ENCODE measurements at places on chromosomes 2 and 18.

GRCh38 chr2:226184540-226184939 is 615.1 kb downstream of the IRS1 start:
- no peak for DNase-seq

- DNase-seq: peak; percentile 23
These were observed at the start of gene PAX3 for GRCh38 chr2:222298311-222299150. PAX3 (minus strand) TSS chr2:222298998; CDS start chr2:222298615, 383 bp downstream.

DNA sequence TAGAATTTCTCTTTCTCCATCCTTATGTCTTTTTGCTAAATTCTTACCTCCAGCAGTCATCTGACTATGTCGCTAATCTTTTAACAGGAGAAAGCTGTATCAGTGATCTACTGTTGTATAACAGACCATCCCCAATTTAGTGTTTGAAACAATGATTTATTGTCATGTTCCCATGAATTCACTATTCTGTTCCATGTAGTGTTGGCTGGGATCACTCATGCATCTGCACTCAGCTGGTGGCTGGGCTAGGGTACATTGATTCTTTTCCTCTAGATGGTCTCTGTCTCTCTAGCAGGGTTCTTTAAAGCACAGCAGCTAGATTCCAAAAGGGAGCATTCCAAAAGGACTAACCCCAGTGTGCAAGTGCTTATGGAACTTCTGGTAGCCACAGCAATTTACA is 184.2 kb upstream of the FANCL start:
- DNase-seq: no peak

DNA sequence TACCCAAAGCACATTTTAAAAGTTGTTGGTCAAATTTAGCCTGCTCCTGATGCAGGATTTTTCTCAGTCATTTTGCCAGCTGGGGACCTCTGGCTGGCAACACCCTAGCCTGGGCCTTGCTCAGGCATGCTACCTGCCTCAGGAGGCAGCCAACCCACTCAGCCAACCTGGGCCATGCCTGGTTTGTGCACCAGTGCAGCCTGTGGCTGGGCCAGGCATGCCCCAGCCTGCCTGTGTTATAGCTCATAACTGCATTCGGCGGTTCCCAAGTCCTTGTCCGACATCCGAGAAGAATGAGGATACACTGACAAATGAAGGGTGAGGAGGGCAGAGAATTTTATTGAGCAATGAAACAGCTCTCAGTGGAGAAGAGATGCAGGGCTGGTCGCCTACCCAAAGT is 608.0 kb downstream of the SUCLG1 start:
- DNase-seq: no peak

GRCh38 chr18:3758531-3758930 is 308.6 kb downstream of the TGIF1 start:
- DNase-seq: no peak

GRCh38 chr2:58054264-58054663 is 7.7 kb downstream of the VRK2 start:
- DNase-seq: no peak

- no peak for DNase-seq
These were observed 27.4 kb upstream of the TAF1B start for GRCh38 chr2:9815844-9816279.

DNA sequence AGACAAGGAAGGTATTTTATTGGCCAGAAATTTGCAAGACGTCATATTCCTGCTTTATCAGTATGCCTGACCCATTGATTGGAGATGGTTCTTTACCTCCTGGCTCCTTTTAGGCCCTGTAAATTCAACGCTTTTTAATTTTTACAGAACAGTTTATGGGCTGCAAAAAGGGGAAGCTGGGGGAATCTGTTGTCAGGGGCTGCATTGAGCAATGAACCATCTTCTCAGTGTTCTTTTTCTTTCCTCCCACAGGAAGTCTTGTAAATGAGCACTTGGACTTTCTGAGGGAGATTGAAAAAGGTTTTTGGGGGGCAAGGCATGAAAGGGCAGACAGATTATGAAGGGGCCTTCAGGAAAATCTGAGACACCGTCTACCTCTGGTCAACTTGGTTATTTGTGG is 503.6 kb upstream of the TNP1 start:
- DNase-seq: no peak

DNA sequence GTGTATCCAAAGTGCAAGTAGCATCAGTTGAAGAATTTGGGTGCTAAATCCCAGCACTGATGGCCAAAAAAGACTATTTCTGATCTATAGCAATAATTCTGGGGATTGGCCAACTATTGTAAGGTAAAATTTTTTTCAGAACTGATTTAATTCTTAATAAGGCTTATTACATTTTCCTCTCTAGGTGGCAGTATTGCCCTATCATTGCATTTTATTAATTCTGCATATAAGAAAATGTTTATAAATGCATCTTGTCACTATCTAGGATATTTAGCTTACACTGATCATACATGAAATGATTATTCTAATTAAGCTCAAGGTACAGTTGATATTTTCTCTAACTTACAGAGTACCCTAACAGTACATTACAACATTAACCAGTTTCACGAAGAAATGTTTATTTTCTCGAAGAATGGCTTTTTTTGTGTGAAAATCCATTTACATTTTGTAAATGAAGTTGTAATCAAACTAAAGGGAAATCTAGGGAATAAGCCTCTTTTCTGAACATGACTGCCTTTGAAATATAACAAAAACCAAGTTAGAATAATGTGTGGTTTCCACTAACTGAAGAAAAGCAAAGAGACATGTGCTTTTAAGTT is 11.0 kb downstream of the TTN start:
- peak; percentile 45 for DNase-seq

GRCh38 chr2:180405520-180405919 is 398.4 kb upstream of the CWC22 start:
- DNase-seq: no peak

DNA sequence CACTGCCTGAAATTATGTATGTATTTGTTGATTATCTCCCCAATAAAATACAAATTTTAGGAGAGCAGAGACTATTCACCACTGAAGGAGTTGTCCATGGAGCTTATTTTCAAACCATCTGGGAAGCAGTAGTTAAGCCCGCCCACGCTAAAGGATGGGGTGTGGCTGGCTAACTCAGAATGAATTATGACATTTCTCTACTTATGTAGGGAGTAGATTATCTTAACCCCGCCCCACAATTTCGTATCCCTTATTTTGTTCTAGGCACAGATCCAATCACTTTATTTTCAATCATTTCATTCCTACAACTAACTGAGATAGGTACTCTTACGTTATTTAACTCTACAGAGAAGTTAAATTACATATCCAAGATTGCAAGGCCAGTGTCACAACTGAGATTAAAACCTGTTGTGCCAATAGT is 1.4 kb upstream of the LAPTM4A start:
- peak; percentile 70 for DNase-seq

- no peak for DNase-seq
These were observed 72.5 kb downstream of the DNMT3A start for GRCh38 chr2:25269233-25269632.

DNA sequence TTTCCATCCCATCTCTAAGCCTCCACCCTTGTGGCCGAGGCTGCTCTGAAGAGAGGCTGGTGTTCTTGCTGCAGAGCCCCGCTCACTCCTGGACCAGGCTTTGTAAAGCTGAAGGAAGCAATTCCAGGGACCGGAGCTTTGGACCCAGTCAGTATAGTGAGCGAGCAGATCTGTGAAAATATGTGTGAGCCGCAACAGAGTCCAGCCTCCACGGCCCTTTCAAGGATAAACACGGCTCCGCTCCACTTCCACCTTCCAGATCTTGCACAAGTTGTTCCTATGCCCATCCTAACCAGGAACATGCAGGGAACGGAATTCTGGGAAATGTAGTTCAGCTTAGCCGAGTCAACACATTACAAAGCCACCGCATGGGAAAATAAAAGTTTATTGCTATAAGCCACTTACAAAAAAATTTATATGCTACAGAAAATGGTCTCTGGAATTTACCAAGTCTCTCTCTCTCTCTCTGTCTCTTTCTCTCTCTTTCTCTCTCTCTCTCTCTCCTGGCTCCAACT is 151.7 kb upstream of the ZNF521 start:
- DNase-seq: peak; percentile 37

GRCh38 chr2:215390550-215390913 is 45.3 kb downstream of the FN1 start:
- DNase-seq: no peak

DNA sequence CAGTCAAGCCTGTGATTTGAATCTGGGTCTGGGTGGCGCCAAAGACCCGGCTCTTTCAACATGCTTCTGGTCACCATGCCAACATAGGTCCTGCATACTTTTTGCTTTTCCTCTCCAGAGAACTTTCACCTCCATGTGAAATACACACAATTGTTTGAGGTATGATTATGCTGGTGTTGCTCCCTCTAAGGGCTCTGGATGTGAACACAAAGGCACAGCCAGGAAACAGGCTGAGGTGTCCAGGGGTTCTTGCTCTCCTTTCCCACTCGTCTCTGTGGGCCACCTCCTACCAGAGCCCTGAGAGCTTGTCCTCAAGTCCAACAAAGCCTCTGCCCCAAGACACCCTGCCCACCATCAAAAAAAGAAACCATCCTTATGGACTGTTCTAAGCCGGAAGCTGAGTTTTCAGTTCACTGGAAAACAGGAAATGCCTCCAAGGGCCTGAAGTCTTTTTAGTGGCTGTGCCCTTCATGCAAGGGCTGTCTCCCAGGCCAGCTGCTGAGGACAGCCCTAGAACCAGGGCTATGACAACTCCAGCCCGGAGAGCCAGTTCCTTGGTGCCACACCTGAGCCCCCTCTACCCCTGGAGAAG is 100.2 kb upstream of the EPAS1 start:
- DNase-seq: no peak

GRCh38 chr2:98020516-98020915 is 24.8 kb upstream of the TMEM131 start:
- DNase-seq: no peak

DNA sequence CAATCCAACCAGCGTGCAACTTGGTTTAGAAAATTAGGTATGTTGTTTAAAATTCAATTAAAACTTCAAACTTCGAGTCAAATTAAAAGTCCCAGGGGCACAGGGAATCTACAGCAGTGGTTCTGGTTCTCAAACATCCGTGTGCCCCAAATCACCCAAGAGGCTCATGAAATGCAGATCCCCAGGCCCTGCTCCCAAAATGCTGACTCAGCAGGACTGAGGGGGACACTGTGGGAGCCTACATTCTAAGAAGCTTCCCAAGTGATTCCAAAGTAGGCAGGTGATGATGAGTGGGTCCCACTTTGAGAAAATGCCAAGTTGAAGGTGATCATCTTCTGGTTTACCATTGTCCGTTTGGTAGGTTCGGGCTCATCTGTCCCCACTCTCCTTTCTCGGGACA is 82.3 kb downstream of the GALNT14 start:
- DNase-seq: no peak

DNA sequence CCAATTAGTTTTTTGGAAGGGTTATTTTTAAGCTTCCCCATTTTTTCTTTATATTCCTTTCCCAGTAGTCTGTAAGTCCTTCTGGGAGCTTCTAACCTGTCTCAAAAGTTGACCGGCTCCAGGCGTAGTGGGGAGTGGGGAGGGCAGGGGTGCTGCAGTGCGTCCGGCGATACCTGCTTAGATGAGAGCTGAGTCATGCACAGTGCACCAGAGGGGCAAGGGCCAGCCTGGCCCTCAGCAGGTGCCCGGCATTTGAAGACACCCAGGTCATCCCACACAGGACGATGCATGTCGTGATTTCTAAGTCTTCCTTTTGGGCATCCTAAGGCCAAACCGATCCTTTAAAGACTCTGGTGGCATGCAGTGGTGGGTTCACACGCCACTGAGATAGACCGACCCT is 73.4 kb downstream of the TPO start:
- no peak for DNase-seq

DNA sequence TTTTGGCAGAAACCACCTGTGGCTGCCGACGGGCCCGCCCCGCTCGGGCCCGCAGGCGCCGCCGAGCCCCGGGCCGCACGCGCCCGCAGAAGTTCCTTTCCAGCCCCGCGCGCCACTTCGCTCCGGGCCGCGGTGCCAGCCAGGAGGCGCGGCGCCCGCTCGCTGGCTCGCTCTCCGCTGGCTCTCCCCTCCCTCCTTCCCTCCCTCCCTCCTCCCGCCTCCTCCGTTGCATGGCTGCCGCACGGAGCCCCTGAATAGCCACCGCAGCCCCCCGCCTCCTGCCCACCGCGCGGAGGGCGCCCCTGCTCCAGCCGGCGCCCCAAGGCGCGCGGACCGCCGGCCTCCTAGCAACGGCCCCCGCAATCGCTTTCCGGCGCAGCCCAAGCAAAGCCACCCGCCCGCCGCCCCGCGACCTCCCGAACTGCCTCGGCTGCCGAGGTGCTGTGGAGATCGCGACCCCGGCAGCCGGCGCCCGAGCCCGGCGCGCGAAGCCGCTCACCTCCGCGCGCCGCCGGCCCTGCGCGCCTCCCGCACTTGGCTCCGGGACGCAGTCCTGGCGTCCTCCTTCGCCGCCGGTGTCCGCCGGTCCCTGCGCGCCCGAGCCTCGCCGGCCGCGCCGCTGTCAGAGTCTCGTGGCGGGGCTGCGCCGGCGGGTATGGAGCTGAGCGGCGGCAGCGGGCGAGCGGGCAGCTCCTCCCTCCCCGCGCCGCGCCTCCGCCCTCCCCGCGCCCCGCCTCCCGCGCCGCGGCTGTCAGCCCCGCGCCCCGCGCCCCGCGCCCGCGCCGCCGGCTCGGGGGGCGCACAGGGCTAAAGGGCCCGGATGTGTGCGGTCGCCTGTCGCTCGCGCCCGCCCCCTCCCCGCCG is at the start of gene ZBTB7C:
TSS of gene ZBTB7C (minus strand) at position 657 of the 864 bp plus-strand sequence.
- DNase-seq: peak; percentile 34

GRCh38 chr2:197265924-197266323 is 44.7 kb downstream of the ANKRD44 start:
- no peak for DNase-seq

- DNase-seq: no peak
These were observed 74.6 kb downstream of the ARL4C start for GRCh38 chr2:234422273-234422732.

GRCh38 chr2:206011018-206011614 is 74.9 kb downstream of the INO80D start:
- DNase-seq: peak; percentile 92

GRCh38 chr2:201881741-201882140 is 75.4 kb downstream of the CDK15 start:
- DNase-seq: no peak

DNA sequence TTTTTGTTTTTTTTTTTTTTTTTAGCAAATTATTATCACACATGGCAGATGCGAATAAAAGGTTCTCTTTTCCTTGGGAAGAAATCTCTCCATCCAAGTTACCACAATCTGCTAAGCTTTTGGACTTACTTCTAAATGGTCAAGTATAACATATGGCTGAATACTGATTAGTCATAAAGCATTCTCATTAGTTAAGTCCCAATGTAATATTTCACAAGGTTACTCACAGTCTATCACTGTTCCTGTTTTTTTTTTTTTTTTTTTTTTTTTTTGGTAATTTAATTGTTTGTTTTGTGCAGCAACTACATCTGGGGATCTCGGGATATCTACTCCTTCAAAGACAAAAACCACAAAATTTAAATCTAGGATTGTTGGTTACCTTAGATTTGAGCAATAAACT is 771.7 kb downstream of the CPS1 start:
- DNase-seq: no peak

GRCh38 chr18:79512461-79513380 is 117.0 kb downstream of the NFATC1 start:
- DNase-seq: no peak

- no peak for DNase-seq
These were observed 73.0 kb upstream of the YWHAQ start for GRCh38 chr2:9703701-9704221.

GRCh38 chr2:12435430-12436222 is 281.1 kb upstream of the TRIB2 start:
- no peak for DNase-seq

GRCh38 chr18:49500201-49500921 is 13.3 kb upstream of the C18orf32 start:
- no peak for DNase-seq

All from NCI-H524 (cell line).